ENCODE measurements at places on chromosomes 11 and 22. TPM values are rescaled to one million over a fixed set of nuclear protein-coding genes. Genes with fewer than 3 reads are reported as not detected.
A peak's percentile ranks its signal among the peaks of the same experiment; 100 is the strongest.

CHRNA10 gene
- total RNA-seq = 2.0 TPM

GRCh38 chr22:28833276-28833923 lies 33.0 kb upstream of the XBP1 start:
- DNase-seq = no peak

MUC5AC gene
- not detected for total RNA-seq

DNA sequence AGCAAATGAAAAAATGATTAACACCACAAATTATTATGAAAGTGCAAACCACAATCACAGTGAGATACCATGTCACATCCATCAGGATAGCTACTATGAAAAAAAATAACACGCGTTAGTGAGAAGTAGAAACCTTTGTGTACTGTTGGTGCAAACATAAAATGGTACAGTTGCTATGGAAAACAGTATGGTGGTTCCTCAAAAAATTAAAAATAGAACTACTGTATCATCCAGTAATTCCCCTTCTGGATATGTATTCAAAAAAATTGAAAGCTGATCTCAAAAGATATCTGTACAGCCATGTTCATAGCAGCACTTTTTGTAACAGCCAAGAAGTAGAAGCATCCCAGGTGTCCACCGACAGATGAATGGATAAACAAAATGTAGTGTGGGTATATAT lies 43.4 kb downstream of the CCDC81 start:
- DNase-seq = no peak

DNA sequence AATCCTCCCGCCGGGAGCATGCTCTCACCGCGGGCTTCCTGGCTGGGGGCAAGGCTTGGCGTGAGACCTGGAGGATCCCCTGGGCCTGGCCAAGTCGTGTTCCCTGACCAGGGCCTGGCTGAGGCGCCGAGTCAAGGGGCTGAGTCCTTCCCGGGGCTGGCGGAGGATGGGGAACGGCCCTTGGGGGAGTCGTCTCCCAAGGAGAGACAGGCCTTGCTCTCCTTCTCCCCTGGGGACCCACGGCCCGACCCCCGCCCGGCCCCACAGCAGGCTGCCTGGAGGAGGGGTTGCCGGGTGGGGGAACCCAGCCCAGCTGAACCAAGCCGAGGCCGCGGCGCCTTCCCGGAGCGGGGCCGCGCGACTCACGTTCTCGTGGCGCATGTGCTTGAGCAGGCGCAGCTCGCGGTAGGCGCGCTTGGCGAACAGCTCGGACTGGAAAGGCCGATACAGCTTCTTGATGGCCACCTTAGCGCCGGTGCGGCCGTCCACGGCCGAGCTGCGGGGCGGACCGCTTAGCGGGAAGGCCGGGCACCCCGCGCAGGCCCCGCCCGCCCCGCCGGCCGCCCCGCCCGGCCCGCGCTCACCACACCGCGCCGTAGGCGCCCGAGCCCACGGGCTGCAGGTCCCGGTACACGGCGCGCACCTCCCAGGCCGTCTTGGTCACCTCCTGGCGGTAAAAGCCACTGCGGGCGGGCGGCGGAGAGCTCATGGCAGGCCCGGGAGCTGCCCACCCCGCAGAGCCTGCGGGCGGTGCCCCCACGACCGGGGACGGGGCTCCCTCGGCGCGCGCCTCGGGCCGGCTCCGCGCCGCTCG lies 475 bp downstream of the MAPK12 start:
- DNase-seq = no peak

DNA sequence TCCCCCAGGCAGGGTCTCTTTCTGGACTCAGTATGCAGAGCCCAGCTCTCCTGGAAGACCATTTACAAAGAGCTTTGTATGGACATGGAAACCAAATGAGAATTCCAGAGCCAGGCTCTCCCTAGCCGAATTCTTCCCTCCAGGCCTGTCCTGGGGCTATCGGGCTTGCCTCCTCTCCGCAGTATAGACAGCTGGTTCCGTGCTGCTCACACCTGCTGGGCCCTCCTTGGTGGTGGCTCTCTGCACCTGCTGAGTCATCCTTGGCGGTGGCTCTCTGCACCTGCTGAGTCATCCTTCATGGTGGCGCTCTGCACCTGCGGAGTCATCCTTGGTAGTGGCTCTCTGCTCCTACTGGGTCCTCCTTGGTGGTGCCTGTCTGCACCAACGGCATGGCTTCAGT lies 743.5 kb downstream of the BRD1 start:
- no peak for DNase-seq

DNA sequence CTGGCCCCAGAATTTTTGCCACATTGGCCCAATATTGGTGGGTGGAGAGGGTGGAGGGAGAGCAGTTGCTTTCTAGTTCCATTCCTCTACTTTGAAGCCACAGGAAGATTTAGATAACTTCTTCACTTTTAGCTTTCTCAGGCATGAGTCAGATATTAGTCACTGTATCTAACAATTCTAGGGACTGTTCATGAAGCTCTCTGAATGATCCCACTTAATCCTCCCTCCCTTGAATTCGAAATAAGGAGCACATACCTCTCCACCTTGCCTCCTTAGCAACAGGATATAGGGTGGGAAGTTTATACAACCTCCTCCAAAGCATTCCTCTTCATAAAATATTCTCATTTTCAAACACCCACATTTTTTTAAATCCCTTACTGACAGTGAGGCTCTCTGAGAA lies 13.5 kb downstream of the FSHB start:
- peak; percentile 97 for DNase-seq

GRCh38 chr11:128603003-128603696 lies 15.8 kb upstream of the ETS1 start:
- no peak for DNase-seq

DNA sequence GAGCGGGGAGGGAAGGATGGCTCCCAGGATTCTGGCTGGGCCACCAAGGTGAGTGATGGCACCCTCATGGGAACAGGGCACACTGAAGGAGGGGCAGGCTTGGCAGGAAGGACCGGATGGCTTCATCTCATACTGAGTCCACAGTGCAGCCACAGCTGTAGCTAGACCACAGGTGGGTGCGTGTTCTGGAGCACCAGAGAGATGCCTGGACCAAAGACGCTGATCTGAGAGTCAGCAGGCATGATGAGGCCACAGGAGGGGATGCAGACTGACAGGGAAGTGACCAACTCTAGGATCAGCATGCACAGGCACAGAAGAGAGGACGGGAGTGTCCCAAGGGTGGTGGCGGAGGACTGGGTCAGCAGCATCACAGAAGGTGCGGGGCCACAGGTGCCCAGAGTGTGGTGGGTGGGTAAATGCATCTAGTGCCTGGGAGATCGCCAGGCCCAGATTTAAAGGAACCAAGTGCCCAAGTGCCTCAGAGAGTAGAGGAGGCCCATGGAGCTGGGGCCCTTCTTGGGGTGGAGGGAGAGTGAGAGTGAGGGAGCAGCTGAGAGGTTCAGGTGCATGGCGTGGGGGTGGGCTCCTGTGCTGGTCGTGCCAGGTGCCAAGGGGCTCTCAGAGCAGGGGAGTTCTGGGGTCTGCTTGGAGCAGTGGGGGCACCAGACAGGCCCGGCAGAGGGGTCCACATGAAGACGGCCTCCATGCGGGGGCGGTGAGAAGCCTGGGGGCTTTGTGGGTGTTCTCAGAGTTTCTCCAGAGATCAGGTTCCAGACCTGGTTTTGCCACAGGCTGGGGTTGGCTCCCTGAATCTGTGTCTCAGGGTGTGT lies 113.7 kb downstream of the CEP164 start:
- DNase-seq = no peak

PANX3 gene
- not detected for total RNA-seq

FOLR3 gene
- not detected for total RNA-seq

ARHGAP8 gene
- total RNA-seq = not detected

- DNase-seq = no peak
Measured at GRCh38 chr11:132674151-132674550, 858.1 kb downstream of the OPCML start.

FBLN1 gene
- total RNA-seq = 58.8 TPM

DNA sequence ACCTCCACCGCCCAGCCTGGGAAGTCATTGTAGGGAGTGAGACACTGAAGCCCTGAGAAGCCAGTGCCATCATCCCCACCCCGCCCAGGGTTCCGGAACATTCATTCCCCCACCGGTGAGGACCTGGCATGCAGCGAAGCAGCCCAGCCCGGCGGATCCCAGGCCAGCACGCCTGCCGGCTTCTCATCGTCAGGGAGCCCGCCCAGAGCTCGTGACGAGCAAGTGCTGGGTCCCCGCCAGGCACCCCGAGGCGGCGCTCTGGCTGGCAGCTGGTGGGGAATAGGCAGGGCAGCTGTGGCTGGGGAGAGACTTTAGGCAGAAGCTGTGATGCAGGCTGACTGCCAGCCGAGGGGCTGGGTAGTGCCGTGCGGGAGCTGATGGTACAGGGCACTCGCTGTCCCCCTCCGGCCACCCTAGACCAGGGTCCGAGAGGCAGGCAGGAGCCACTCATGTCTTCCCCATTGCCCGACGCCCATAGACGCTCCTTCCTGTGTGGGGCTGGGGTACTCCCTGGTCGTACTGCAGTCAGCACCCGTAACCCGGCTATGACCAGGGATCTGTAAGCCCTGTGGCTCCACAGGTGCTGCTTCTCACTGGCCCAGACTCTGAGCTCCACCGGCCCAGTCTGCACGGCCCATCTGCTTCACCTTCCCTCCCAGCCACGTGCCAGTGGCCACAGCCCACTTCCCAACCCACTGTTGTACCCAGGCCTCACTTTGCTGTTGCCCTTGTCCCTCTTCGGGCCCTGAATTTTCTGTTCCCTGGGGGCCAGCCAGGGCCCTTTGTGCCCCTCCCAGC lies 24.5 kb upstream of the CABP7 start:
- DNase-seq = peak; percentile 31

DNA sequence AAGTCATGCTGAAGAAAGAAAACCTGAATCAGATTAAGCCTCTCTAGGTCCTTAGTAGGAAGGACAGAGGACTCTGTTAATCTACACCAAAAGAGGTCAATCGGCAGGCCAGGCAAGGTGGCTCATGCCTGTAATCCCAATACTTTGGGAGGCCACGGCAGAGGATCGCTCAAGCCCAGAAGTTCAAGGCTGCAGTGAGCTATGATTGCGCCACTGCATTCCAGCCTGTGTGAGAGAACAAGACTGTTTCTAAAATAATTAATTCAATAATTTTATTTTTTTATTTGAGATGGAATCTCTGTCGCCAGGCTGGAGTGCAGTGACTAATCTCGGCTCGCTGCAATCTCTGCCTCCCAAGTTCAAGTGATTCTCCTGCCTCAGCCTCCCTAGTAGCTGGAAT lies 4.5 kb downstream of the XRCC6 start:
- no peak for DNase-seq

GRCh38 chr22:40334060-40334459 lies 12.2 kb upstream of the ADSL start:
- no peak for DNase-seq

VPREB1 gene
- not detected for total RNA-seq

SCARF2 gene
- total RNA-seq = 38.2 TPM

OSM gene
- total RNA-seq = not detected

DNA sequence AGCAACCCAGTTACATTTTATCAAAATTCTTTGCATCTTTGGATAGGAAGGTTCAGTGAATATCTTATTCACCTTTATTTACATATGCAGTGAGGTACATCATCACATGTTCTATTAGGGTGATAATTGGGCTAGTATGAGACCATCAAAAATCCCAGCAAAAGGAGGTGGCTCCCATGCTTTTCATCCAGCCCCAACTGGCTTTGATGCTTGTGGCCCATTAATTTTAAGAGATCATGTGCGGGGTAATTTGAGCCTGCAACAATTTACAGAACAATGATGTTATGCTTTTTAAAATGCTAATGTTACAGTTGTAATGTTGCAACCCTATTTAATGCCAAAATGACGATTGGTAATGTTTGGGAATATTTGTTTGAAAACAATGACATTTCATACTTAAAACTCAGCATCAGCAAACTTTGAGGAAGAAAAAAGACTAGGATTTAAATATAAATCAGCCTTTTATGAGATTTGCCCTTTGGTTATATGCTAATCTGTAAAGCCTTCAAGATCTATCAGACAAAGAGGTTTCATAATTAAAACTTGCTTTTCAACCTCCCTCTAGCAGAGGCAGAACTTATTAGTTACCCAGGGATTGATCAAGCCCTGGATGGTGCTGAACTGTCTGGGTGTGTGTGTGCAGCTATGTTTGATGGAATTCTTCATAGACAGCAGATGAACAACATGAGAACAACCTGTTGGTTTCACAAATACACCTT lies 183.5 kb upstream of the SORL1-AS1 start:
- no peak for DNase-seq

MFRP gene
- not detected for total RNA-seq

DNA sequence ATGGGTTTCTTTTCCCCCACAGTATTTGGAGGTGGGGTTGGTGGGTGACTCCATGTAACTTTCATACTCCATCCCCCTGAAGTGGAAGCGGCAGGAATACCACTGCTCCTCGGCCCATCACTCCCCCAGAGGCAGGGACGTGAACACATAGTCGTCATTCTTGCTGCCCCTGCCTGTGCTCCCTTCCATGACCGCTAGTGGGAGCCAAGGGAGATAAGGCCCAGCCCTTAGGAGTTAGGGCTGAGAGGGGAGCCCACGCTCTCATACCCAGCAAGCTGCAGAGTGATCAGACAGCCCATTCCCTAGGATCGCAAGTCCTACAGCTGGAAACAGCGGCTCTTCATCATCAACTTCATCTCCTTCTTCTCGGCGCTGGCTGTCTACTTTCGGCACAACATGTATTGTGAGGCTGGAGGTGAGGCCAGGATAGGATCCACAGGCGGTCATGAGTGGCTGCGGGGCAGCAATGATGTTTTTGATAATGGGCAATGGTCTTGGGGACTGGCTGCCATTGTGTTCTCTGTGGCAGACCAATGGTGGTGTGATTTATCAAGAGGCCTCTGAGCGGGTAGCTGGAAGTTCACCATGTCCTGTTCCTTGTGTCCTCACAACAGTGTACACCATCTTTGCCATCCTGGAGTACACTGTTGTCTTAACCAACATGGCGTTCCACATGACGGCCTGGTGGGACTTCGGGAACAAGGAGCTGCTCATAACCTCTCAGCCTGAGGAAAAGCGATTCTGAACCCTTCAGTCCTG lies 15.9 kb downstream of the RHOG start:
- DNase-seq = no peak

FAU gene
- 286 TPM for total RNA-seq
